Stimulated activated CD4-positive, alpha-beta T cell treated with anti-CD3 and anti-CD28 coated beads, Interleukin-12 subunit alpha, Interleukin-12 subunit beta, amount 100 ng/mL, for 24 hours (primary cell): ENCODE measurements at places on chromosomes 2 and 18.

- DNase-seq, result no peak
Measured at GRCh38 chr2:71560638-71561011, 107.3 kb downstream of the DYSF start.

DNA sequence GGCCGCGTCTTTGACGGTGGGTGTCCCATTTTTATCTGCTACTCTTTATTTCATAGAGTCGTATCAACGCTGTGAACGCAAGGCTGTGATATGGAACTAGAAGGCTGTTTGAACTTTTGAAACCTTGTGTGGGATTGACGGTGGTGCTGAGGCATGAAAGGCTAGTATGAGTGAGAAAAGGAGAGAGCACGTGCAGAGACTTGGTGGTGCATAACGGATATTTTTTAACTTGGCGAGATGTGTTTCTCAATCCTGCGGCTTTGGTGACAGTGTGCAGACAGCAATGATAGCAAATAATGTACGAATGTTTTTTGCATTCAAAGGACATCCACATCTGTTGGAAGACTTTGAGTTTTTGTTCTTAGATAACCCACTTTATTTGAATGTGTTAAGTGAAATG, 6.2 kb downstream of the HES6 start:
- DNase-seq, result no peak

DNA sequence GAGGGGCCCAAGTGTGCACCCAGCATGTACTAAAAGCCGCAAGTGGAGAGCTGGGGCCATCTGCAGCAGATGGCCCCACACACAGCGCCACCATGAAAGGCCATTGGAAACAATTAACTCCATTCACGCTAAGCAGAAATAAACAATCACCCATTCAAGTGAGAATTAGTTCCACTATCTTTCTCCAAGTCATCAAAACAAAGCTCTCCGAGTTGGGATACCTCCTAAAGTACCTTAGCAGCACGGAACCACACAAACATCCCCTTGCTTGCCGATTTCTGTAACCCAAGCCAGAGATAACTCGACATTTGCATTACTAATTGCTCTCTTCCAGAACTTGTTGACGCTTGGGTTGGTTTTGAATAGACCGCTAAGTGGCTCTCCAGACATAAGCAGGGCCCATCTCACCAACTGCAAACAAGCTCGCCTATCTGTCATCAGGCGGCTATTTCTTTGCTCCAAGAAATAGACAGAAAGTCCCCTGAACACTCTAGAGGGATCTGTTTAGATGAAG, 840.6 kb upstream of the SALL3 start:
- DNase-seq, result no peak

DNA sequence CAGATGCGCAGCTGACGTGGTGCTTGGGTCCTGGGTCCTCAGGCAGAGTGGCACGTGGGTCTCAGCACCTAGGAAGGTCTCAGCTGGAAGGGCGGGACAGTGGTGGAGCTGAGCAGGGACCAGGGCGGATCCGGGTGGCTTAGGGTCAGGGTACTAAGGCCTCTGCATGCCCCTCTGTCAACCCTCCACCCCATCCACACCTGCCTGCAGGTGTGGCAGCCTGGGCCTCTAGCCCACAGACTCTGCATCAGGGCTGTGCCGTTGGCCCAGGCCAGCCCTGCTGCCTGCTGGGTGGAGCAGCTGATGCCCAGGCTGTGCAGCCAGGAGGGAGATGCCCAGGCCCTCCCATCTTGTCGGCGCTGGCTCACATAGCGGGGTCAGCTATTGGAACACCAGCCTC, 24.6 kb upstream of the OTOS start:
- DNase-seq, result no peak

- no peak for DNase-seq
Measured at GRCh38 chr2:238462782-238463396, 36.2 kb downstream of the ASB1 start.

DNA sequence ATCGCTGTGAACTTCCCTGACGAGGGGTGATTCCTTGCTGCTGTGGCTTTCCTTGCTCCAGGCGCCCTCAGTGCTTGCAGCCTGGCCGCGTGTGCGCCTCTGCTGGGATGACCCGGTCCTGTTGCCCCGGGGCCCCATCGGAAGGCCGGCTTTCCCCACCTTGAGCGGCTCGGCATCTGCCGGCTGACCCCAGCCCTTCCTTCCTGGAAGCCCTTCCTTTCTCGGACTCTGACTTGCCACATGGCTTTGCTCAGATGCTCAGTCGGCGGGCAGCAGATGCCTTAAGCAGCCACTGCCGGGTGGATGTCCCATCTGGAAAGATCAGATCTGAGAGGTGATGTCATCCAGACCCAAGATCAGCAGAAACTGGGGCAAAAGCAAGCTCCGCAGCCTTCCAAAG, 100.5 kb upstream of the ODC1 start:
- DNase-seq, result no peak

- DNase-seq, result no peak
Measured at GRCh38 chr2:136014411-136014810, 29.0 kb upstream of the DARS1 start.

- no peak for DNase-seq
Measured at GRCh38 chr2:214649440-214650205, 159.9 kb downstream of the BARD1 start.

GRCh38 chr2:24617424-24617823, 126.4 kb downstream of the NCOA1 start:
- no peak for DNase-seq

- no peak for DNase-seq
Measured at GRCh38 chr2:2507417-2507997, 176.4 kb upstream of the MYT1L start.

DNA sequence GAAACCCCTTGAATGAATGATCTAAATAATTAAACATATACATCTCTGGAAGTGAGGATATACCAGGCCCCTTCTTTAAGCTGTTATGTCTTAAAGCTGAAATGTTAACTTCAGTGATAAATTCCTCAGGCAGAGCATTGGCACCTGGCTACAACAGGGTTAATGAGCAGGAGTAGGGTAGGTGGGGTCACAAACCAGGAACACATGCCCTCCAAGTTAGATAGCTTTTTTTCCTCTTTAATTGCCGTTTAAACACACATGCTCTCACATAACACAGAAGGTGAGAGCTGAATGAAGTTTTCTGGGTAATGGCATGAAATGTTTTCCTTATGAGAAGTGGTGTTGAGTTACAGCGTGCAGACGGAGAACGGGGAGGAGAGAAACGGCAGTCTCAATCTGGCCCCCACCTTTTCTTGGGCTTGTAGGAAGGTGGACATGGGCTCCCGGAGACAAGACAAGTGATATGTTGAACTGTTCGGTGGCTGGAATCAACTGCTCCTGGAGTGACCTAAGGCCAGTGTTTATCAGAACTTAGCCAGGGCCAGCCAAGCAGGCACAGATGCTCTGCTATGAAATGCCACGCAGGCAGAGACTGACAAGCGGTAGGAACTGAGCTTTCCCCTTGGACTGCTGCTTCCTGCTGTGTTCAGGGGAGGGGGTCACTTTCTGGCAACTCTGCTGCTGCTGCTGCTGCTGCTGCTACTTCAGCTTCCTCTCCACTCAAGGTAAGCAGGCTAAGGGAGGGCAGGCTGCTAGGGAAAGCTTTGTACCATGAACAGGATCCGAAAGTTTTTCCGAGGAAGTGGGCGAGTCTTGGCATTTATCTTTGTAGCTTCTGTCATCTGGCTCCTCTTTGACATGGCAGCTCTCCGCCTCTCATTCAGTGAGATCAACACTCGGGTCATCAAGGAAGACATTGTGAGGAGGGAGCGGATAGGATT, at the start of gene GALNT5:
Gene GALNT5 (plus strand): TSS at position 394 of the 941 bp plus-strand sequence. CDS start 378 bp downstream, at position 772.
- DNase-seq, result no peak

DNA sequence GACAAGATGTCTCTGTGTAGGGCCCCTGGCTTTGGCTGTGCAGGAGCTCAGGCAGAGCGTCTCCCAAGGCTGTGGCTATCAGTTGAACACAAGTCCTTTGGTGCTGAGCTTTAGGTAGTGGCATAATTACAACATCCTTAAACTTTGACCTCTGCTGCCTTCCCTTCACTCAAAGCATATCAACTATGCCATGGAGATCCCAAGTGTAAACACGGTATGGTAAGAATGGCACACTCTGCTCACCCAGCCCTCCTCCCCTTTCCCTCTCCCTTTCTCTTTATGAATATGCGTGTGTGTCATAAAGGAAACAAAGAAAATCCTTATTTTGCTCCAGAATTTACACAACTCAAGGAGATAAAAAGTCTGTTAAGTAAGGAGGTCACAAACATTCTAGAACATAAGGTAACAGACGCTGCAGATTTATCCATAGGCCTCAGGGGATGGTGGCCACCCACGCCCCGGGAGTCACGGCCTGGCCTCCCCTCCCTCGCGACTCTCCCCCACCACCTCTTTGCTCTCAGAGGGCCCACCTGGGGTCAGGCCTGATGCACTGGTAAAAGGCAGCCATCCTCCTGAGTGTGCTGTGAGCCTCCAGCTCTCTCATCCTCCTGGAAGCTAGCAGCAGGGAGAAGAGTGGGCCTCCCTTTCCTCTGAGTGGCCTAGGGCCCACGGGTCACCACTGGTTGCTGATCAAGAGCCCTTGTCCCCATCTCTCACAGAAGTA, 67.3 kb downstream of the CRACDL start:
- DNase-seq, result no peak
